ENCODE measurements at places on chromosomes 7 and 10.
A peak's percentile ranks its signal among the peaks of the same experiment; 100 is the strongest.

DNA sequence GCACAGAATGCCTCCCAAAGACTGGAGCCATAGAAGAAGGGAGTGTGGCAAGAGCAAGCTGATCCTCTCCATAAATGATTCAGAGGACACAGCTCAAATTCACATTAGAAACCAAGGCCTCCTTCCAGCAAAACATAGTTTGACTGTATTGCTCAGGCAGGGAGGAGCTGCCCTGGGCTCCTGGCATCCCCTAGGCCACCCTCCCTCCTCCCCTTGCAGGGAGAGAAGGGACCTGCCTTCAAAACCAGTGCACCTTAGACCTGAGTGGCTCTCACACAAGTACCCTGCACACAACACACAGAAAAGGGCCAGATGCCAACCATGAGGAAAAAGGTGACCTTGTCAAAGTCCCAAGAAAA lies 64.7 kb downstream of the CREB3L2 start:
- no peak overlapping the region for H3K4me3 ChIP-seq
- H3K4me1 ChIP-seq: peaks cover 31% of the 10 kb centered on the region
- H3K27me3 ChIP-seq: no peaks in the 10 kb centered on the region
- no peak for DNase-seq
- H3K27ac ChIP-seq: no peak overlapping the region

DNA sequence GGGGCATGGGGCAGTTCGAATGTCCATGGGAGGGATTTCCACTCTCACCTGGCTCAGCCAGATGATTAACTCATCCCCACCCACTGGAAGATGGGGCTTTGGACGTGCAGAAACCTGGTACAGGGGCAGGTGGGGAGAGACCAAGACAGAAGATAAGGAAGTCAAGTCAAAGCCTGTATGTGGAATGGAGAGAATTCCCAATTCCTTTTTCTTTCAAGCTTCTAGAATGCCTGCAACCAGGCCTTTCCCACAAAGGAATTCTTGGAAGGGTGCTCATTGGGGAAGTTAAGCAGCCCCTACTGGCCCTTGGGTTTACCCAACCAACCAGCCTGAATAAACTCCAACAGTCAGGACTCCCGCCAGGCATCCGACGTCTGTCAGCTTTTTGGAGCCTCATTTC lies 39.1 kb downstream of the CCM2 start:
- DNase-seq: no peak
- H3K4me3 ChIP-seq: no peak overlapping the region
- H3K27ac ChIP-seq: no peak overlapping the region
- H3K36me3 ChIP-seq: peaks cover 74% of the 10 kb centered on the region
- H3K27me3 ChIP-seq: no peaks in the 10 kb centered on the region
- H3K4me1 ChIP-seq: peaks cover 66% of the 10 kb centered on the region

GRCh38 chr7:11517853-11518252 lies 314.1 kb downstream of the THSD7A start:
- no peaks in the 10 kb centered on the region for H3K36me3 ChIP-seq
- no peaks in the 10 kb centered on the region for H3K27me3 ChIP-seq
- no peak overlapping the region for H3K27ac ChIP-seq
- DNase-seq: no peak

GRCh38 chr10:58810751-58811150 lies 298.1 kb downstream of the BICC1 start:
- no peaks in the 10 kb centered on the region for H3K4me1 ChIP-seq
- no peak for DNase-seq
- no peaks in the 10 kb centered on the region for H3K27me3 ChIP-seq

GRCh38 chr7:94303695-94304094 lies 91.0 kb upstream of the COL1A2 start:
- H3K27ac ChIP-seq: no peak overlapping the region
- no peaks in the 10 kb centered on the region for H3K36me3 ChIP-seq
- no peak for DNase-seq
- H3K4me3 ChIP-seq: no peak overlapping the region
- H3K4me1 ChIP-seq: no peaks in the 10 kb centered on the region

DNA sequence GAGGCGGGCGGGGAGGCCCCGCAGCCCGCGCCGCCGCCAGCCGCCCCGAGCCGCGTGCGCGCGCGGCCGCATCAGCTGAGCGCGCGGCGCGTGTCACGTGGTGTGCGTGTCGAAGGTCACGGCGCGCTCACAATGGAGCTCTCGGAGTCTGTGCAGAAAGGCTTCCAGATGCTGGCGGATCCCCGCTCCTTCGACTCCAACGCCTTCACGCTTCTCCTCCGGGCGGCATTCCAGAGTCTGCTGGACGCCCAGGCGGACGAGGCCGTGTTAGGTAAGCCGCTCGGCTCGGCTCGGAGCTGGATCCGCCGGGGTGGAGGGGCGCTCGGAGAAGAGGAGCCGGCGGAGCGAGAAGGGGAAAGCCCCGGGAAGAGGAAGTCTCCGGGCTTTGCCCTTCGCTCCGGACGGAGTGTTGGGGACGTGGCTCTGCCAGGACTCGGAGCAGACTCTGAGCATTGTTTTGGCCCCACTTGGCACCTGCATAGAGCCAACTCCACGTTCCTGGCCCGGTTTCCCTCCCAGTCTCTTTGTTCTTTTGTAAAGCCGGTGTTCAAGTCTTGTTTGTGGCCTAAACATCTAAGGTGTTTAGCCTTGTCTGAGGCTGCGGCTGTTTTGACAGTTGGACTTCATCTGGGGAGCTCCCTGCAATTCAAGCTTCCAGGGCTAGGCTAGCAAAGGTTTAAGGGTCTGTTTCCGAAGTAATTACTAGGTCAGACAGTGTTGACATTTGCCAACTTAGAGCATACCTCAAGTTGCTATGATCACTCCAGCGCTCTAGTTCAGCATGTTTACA lies at the start of gene COMMD3:
TSS of gene COMMD3 (plus strand) at position 103 of the 790 bp plus-strand sequence. CDS start at position 133, 30 bp downstream.
- peaks cover 12% of the 10 kb centered on the region for H3K27me3 ChIP-seq
- H3K36me3 ChIP-seq: peaks cover 11% of the 10 kb centered on the region
- peaks cover 43% of the 10 kb centered on the region for H3K4me1 ChIP-seq
- peak; percentile 81 for DNase-seq
- H3K27ac ChIP-seq: peak within 1 kb of the TSS; percentile 98

GRCh38 chr7:1474736-1475135 lies 15.5 kb upstream of the MICALL2 start:
- no peak for DNase-seq
- H3K4me1 ChIP-seq: peaks cover 11% of the 10 kb centered on the region
- peaks cover 6% of the 10 kb centered on the region for H3K36me3 ChIP-seq
- no peaks in the 10 kb centered on the region for H3K27me3 ChIP-seq

DNA sequence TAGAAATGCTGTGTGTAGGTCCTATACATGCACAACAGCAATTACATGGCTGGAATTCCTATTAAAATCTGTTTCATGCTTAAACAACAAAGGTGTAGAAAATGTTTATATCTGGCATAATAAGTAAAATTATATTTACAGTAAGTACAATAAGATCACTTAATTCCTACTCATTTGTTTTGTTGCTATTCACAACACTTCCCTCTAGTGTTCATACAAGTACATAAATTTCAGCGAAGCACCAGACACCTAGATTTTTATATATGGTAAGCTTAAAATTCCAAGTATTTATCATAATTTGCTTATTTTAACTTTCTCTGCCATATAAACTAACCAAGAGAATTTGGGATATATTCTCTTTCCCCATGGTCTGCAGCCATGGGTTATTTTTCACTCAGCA lies 51.8 kb upstream of the ANK3 start:
- DNase-seq: no peak
- H3K36me3 ChIP-seq: no peaks in the 10 kb centered on the region
- no peaks in the 10 kb centered on the region for H3K27me3 ChIP-seq
- no peak overlapping the region for H3K27ac ChIP-seq

GRCh38 chr7:119748251-119748860 lies 524.6 kb upstream of the KCND2 start:
- no peak for DNase-seq
- H3K27ac ChIP-seq: no peak overlapping the region
- no peak overlapping the region for H3K4me3 ChIP-seq
- no peaks in the 10 kb centered on the region for H3K27me3 ChIP-seq
- no peaks in the 10 kb centered on the region for H3K36me3 ChIP-seq

DNA sequence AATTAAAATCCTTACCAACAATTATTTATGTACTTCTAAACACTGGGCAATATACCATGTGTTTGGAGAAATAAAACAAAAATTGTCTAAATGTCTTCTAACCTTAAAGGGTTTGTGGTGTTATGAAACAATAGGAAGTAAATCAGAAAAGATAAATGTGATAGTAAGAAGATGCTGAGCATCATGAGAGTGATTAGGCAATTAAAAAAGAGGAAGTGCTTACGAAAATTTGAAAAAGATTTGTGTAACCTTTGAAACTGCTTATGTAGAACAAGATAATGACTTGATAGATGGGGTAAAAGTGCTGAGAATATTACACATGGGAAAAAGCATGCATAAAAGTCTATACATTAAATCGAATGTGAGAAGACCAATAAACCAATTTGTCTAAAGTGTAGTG lies 573.4 kb upstream of the CNTNAP2 start:
- no peaks in the 10 kb centered on the region for H3K36me3 ChIP-seq
- H3K4me1 ChIP-seq: no peaks in the 10 kb centered on the region
- no peaks in the 10 kb centered on the region for H3K27me3 ChIP-seq
- H3K4me3 ChIP-seq: no peak overlapping the region
- H3K27ac ChIP-seq: no peak overlapping the region

DNA sequence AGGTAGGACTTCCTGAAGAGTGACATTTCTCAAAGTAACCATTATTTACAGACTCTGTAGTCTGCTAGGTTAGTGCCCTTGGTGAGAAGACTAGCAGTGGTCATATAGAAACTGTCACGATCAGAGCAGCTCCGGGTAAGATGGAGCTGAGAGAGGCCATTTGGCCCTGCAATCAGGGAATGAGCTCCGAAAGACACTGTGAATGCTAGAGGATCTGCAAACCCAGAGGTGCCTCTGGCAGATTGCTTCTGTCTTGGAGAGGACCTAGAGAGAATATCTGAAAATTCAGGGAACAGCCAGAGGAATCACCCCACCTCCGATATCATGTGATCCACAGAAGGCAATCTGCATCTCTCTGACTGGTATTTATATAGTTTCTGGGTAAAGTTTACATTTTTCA lies 246.9 kb upstream of the KMT2E start:
- H3K4me3 ChIP-seq: no peak overlapping the region
- no peak for DNase-seq
- no peak overlapping the region for H3K27ac ChIP-seq
- peaks cover 15% of the 10 kb centered on the region for H3K27me3 ChIP-seq

- no peak overlapping the region for H3K4me3 ChIP-seq
- no peak for DNase-seq
- H3K4me1 ChIP-seq: no peaks in the 10 kb centered on the region
- no peak overlapping the region for H3K27ac ChIP-seq
- no peaks in the 10 kb centered on the region for H3K36me3 ChIP-seq
- peaks cover 19% of the 10 kb centered on the region for H3K27me3 ChIP-seq
Measured at GRCh38 chr10:1375346-1376170, 319.4 kb downstream of the WDR37 start.

GRCh38 chr10:59586407-59586891 lies 123.2 kb downstream of the SLC16A9 start:
- H3K4me3 ChIP-seq: no peak overlapping the region
- no peaks in the 10 kb centered on the region for H3K36me3 ChIP-seq
- no peak for DNase-seq

DNA sequence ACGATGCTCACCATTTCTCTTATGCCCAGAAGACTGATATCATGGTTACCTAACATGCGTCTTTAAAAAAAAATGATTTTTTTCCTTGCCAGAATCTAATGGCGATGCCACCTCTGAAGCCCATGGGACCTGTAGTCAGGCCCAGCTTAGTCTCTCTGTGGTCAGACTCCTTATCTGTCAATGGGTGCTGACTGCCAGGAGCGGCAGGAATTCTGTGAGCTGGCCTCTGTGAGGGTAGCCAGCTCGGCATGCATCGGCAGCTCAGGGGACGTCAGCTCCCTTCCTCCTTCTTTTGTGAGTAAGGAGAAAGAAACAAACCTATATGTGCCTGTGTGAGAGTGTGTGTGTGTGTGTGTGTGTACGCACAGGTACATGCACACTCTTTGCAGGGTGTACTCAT lies 49.9 kb upstream of the ZRANB1 start:
- no peak overlapping the region for H3K27ac ChIP-seq
- no peaks in the 10 kb centered on the region for H3K36me3 ChIP-seq
- peaks cover 4% of the 10 kb centered on the region for H3K27me3 ChIP-seq
- no peaks in the 10 kb centered on the region for H3K4me1 ChIP-seq
- no peak for DNase-seq

DNA sequence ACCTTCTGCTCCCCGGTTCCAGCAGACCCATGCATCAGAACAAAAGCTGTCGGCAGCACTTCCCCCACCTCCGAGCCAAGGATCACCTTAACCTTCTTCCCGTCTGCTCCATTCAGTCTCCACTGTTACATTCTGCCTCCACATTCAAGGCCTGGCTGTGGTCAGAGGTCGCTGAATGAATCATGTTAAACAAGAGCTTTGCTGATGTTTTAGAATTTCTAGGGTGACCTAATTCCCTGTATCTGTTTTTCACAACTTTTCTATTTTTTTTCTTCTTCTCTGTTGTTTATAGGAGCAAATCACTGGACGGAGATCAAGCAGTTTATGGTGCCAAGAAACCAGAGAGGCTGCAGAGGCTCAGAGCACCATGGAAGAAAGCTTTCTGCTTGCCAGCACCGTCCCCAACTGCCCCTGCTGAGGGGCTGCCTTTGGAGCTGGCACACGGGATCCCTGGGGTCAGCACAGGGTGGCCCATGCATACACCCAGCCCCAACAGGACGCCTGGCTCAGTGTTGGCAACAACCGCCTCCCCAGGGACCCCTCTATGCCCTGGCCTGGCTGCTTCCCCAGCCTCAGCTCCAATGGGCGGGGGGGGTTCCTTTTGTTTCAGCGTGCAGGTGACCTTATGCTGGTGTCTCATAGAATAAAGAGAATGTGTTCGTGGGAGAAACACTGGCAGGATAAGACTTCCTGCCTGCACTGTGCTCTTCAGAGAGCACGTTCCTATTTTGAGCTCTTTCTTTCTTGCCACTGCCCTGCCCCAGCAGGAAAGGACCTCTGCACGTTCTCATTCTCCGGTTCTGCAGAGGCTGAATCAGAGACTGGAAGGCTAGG lies 182.7 kb upstream of the LYZL2 start:
- H3K27me3 ChIP-seq: no peaks in the 10 kb centered on the region
- peaks cover 28% of the 10 kb centered on the region for H3K4me1 ChIP-seq
- no peaks in the 10 kb centered on the region for H3K36me3 ChIP-seq
- H3K27ac ChIP-seq: peak overlapping the region; percentile 63
- H3K4me3 ChIP-seq: no peak overlapping the region
- no peak for DNase-seq

DNA sequence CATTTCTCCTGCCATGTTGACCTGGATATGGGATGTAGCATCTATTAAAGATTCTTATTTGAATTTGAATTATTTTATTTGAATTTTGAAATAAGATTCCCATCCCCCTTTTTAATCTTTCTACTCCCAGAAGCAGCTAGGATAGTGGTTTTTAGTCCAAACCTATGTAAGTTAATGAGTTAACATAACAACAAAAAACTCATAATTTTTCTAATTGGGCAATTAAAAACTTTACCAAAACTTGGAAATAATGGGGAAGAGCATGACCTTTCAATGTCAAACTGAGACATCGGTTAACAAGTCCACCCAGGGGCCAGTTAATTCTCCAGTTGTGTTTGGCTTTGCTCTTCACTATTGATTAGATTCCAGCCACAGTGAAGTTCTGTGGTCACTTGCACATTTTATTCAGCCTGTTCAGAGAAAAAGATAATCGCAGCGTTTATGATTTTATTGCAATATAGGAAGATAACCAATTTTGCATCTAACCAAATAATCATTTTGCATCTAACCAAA lies 1.2 kb upstream of the FAM13C start:
- H3K36me3 ChIP-seq: no peaks in the 10 kb centered on the region
- no peak overlapping the region for H3K27ac ChIP-seq
- H3K27me3 ChIP-seq: peaks cover 30% of the 10 kb centered on the region
- H3K4me3 ChIP-seq: no peak overlapping the region
- peaks cover 8% of the 10 kb centered on the region for H3K4me1 ChIP-seq
- DNase-seq: no peak

Data from activated CD4-positive, alpha-beta T cell treated with anti-CD3 and anti-CD28 coated beads, Interleukin-2, amount 10 ng/mL, durations not matched to agents 7 days and 5 days (primary cell).